ENCODE measurements at places on chromosomes 6 and 20.

GRCh38 chr20:25549172-25549773 lies 36.1 kb downstream of the NINL start:
- DNase-seq, result no peak

- DNase-seq, result no peak
These were observed 90.9 kb downstream of the CEP162 start for GRCh38 chr6:84136364-84137050.

GRCh38 chr6:14664621-14665315 lies 547.2 kb downstream of the CD83 start:
- no peak for DNase-seq

- DNase-seq, result no peak
These were observed 3.8 kb downstream of the IL17A start for GRCh38 chr6:52189974-52190373.

DNA sequence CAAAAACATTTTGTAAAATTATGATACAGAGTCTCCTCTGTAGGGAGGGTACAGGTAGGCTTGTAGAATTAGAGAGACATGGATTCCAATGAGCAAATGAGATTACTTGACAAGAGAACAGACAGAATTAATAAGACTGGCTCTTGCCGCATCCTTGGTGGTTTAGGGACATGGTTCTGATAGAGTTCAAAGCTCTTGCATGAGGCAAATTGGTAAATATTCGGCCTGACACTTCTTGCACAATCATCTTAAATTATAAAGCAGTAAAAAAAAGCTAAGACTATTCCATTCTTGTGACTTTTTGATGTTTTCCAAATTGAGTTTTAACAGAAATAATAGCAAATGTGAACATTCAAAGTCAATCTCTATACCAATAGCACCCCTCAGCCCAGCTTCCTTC lies 14.9 kb upstream of the KLHL31 start:
- no peak for DNase-seq

DNA sequence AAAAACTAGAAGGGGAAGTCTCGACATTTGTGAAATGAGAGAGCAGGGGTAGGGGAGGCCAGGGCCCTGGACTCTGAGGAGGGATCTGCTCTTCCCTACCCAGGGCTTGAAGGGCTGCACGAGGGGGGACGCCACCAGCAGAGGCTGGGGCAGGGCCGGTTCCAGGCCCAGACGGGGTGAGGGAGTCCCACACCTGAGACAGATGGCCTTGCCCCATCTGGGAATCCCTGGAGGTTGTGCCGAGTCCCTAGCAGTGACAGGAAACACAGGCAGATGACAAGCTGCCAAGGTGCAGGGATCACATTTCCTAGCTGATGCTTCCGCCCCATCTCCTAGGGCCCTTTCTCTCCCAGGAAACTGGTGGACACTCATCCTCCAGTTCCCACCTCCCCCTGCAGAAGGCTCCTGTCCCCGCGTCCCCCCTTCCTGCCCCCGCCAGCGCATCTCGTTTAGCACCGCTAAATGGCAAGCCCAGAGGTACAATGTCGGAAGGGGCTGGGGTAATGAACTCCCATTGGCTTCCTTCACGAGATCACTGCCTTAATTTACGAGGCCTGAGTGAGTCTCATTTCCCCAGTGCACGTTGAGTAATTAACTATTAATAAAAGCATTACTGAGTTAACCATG lies 35.2 kb upstream of the CDH22 start:
- DNase-seq, result no peak

DNA sequence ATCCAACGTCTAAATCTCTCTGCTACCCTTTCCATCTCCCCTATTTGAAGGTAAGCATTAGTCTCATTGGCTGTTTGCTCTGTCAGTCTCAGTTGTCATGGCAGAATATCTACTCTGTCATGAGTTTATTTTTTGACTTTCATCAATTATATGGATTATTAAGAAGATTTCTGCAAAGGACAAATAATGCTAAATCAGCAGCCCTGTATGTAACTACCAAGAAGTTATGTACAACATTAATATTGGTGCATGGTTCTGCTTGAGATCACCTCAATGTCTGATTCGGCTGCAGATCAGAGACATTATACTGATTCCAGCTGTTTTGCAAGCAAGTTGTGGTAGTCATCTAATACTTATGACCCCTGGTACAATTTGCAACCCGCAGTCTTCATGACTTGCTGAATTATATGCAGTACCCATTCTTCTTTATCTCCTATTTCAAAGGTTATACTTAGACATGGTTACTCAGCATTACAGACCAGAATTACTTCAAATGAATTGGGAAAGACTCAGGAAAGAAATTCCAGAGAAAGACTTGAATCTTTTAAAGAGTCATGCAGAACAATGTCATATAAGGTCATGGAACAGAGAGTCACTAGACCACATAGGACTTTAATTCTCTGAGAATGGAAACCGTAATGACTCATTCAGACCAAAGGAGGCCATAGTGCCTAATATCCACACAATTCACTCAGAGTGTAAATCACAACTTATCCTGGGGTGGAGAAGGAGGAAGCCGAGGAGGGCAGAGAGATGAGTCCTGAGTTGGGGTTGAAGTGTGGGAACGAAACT lies 201.4 kb downstream of the IBTK start:
- no peak for DNase-seq

- no peak for DNase-seq
These were observed 50.8 kb upstream of the ADGRF5 start for GRCh38 chr6:46972531-46972930.

DNA sequence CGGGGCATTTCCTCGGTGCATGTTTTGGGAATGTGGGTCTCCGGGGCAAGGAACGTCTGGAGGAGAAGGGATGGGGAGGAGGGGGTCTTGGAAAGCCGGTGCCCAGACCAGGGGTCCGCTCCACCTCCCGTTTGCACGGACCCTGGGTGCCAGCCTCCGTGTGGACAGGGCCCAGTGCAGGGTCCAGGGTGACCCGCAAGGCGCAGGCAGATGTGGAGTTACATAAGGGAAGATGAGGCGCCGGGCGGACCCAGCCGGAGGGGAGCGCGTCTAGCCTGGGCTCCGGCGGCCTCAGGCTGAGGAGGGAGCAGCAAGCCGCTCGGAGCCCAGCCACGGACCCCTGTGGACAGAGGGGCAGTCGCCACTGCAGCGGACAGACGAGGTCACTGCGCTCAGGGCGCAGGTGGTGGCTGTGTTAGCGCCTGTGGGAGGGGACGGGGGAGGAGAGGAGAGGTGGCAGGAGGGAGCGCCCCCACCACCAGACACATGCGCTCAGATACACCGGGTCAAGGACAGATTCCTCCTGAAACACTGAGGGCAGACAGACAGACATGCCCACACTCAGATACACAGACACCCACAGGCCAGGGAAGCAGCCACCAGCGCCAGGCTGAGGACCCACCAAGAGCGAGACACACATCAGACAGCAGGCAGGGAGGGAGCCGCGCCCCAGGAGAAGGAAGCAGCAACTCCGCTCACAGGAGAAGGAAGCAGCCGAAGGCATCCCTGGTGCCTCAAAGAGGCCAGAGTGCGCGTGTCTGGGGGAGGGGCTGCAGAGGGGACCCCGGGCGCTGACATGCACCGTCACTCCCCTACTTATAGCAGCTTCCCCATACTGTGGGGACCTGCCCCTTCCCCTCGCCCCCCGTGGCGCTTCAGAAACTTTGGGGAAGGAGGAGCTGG lies 839 bp upstream of the HRH3 start:
- DNase-seq, result no peak

- DNase-seq, result no peak
These were observed 36.3 kb upstream of the ZFAND3 start for GRCh38 chr6:37783025-37783855.

- DNase-seq, result no peak
These were observed 54.5 kb downstream of the IPCEF1 start for GRCh38 chr6:154301839-154302752.

- DNase-seq, result no peak
These were observed 10.7 kb upstream of the MUC21 start for GRCh38 chr6:30972816-30973215.

- DNase-seq, result no peak
These were observed 4.5 kb downstream of the RIPK1 start for GRCh38 chr6:3072798-3073197.

- DNase-seq, result no peak
These were observed 46.9 kb downstream of the BLOC1S5 start for GRCh38 chr6:8017276-8017701.

GRCh38 chr20:13458860-13459451 lies 179.8 kb downstream of the TASP1 start:
- DNase-seq, result no peak

- DNase-seq, result no peak
These were observed 249.3 kb downstream of the CD83 start for GRCh38 chr6:14366872-14367271.

DNA sequence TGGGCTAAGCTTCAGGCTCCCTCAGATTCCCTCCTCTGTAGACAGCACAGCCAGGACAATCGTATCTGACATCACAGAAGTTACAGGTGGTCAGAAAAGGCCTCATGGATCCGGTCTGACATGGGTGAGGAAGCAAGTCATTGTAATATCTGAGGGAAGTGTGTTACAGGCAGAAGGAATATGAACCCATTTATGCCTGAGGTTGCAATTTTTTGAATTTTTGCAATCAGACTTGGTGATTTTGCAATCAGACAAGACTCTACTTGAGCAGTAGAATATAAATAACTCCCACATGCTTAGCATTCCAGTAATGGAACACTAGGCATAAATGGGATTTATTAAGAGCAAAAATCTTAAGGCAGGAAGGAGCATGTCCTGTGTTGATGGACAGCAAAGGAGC lies 52.1 kb downstream of the CBLN4 start:
- no peak for DNase-seq

- DNase-seq, result no peak
These were observed 53.0 kb downstream of the GNAS-AS1 start for GRCh38 chr20:58797371-58798338.

GRCh38 chr6:137471497-137471896 lies 22.7 kb downstream of the OLIG3 start:
- no peak for DNase-seq

DNA sequence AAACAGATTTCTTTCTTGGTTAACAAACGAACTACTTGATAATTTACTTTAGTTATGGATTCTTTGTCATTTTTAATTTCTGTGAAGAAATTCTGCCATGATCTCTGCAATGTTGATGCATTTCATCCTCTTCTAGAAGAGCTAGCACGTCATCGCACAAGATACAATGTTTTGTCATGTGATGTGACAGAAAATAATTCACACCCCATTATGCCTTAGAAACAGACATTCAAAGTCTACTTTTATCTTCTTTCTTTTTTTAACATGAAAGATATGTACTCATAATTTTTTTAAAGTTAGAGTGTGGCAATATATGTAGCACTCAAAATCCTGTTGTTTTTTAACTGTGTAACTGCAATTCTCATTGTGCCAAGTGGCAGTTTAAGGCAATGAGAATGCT lies 39.6 kb upstream of the NELFCD start:
- DNase-seq, result no peak

GRCh38 chr6:110645685-110646418 lies 169.4 kb downstream of the CDK19 start:
- no peak for DNase-seq

GRCh38 chr6:101126501-101126900 lies 245.4 kb upstream of the ASCC3 start:
- DNase-seq, result no peak

DNA sequence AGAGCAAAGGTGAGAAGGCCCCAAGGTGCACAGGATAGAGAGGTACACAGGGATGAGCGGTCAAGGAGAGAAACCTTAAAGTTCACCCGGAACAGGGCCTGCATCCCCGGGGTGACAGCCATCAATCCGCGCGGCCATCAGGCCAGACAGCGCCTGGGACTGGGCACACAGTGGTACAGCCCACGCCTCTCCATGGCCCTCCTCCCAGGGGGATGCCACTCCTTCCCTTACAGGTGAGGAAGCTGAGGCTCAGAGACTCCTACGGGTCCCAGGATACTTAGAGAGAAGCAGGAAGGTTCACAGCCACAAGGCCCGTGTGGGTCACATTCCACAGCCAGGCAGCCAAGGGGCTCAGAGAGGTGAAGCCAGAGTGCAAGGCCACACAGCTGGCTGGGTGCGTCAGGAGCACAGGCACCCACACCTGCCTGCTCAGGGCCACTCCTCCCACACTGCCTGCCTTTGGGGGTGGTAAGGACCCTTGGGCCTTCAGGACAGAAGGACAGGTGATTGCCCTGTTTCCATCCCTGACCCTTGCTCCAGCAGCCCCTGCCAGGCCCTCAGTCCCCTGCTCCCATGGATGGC lies 14.7 kb downstream of the FRMD1 start:
- no peak for DNase-seq

DNA sequence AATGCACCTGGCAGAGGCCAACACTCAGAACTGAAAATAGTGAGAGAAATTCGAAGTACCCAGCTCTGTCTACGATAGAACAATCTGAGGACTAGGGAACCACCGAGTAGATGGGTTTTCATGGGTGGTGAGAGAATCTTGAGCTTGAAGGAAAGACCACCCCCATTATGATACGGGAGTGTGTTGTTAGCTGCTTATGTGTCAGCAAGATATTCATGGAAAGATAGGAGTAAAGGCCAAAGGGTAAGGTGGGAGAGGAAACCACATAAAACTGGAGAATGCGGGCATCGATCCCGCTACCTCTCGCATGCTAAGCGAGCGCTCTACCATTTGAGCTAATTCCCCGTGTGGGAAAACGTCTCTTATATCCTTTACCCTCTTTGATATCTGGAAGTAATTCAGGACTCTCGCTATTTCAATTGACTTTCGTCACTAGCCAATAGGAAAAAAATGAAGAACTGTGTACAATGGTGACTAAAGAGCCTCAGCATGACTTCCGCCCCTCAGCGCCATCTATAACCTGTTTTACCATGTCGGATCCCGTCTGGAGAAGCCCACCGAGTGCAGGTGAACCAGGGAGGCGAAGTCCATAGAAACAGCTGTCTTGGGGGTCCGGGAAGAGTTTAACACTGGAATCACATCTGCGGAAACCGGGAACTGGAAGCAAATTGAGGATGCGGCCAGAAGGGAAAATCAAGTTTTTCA lies 25.0 kb upstream of the ABT1 start:
- DNase-seq, result no peak

GRCh38 chr6:34112126-34112525 lies 33.8 kb downstream of the GRM4 start:
- no peak for DNase-seq

DNA sequence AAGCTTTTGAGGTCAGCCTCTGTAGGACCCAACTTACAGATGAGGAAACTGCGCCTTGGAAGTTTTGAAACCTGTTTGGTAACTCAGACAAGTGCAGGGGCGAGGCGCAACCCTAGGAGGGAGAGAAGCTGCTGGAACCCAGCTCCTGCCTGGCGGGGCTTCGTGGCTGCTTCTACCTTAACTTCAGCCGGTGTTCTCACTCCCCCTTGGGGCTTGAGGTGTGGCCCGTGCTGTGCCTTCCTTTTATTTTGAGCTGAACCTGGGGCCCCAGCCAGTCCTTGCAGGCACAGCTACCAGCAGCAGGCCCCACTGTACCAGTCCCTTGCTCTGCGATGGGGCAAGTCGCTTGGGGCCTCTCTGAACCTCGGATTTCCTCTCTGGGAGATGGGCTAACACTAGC lies 12.0 kb downstream of the RBM38 start:
- no peak for DNase-seq

- DNase-seq, result no peak
These were observed 185.9 kb downstream of the DOK5 start for GRCh38 chr20:54661265-54661664.

DNA sequence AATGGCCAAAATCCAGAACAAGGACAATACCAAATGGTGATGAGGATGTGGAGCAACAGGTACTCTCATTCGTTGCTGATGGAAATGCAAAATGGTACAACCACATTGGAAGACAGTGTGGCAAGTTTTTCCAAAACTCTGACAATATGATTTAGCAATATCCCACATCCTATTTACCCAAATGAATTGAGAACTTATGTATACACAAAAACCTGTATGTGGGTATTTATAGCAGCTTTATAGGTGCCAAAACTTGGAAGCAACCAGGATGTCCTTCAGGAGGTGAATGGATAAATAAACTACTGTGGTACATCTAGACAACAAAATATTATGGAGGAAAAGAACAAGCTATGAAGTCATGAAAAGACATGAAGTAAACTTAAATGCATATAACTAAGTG lies 156.5 kb downstream of the TFAP2A start:
- no peak for DNase-seq

Data from activated naive CD8-positive, alpha-beta T cell treated with anti-CD3 and anti-CD28 coated beads, Interleukin-2, amount 50 U/mL, for 16 hours (primary cell).